Umbilical cord (tissue), 2 donors: ENCODE measurements at places on chromosomes 1 and 21.

DNA sequence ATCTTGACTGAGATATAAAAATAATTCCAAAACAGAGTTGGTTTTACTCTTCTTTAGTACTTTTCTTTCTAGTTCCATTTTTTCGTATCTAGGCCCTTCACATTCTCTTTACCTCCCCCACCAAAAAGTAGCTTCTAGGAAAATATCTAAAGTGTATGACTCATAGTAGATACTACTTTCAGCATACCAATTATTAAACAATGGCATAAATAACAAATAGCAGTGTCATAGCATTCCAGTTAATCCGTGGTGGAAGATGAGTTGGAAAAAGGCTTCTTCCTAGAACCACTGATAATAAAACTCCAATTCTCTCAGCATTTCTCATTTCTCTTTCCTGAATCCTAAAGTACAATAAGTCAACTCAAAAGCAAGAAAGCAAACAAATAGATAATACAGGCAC is 859.0 kb upstream of the B3GALT2 start:
- DNase-seq, result no peak

GRCh38 chr1:180504186-180504585 is 1.8 kb upstream of the ACBD6 start:
- no peak for DNase-seq

- DNase-seq, result no peak
Observed at GRCh38 chr21:24197923-24198322, 1409.4 kb downstream of the MRPL39 start.

DNA sequence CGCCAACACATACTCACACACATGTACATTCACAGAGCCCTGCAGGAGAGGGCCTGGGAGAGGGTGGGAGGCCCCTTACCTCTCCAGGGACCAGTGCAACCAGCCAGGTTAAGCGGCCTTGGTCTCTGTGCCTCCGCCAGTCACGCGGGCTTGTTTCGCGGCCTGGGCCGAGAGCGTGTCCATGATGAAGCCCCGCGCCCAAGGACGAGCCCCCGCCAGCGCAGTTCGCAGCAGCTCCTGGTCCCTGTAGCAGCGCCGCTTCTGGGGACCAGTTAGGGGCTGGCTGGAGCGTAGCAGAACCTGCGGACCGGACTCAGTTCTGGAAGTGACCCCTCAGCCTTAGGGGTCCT is 7.3 kb upstream of the FAM167B start:
- no peak for DNase-seq

DNA sequence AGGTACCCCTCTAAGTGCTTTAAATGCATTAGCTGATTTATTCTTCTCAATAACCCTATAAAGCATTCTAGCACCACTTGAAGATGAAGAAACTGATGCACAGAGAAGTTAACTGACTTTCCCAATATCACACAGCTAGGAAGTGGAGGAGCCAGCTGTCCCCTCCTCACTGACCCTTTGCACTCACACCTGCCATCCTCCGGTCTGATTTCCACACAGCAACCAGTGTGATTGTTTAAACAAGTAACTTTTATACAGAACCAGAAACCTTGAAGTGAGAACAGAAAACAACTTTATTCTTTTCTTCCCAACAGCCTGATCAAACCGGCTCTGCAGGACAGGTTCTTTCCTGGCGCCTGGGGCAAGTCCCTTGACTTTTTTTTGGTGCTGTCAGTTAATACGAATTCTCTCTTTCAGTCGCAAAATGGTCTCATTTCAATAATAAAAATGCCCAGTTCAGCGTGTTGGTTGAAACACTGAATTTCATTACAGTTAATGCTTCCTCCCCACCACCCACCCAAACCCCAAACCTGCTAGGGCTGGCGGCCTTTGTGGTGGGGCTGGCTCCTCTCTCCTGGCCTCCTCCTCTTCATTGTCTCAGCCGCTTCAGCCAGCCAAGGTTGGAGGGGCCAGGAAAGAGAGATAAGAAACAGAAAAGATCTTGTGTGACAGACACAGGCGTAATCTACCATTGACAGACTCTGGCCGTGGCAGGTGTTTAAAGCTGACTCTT is 26.4 kb upstream of the EEIG2 start:
- DNase-seq, result peak; percentile 42

- DNase-seq, result peak; percentile 19
Observed at GRCh38 chr1:167554028-167554779, 642 bp upstream of the CREG1 start.

DNA sequence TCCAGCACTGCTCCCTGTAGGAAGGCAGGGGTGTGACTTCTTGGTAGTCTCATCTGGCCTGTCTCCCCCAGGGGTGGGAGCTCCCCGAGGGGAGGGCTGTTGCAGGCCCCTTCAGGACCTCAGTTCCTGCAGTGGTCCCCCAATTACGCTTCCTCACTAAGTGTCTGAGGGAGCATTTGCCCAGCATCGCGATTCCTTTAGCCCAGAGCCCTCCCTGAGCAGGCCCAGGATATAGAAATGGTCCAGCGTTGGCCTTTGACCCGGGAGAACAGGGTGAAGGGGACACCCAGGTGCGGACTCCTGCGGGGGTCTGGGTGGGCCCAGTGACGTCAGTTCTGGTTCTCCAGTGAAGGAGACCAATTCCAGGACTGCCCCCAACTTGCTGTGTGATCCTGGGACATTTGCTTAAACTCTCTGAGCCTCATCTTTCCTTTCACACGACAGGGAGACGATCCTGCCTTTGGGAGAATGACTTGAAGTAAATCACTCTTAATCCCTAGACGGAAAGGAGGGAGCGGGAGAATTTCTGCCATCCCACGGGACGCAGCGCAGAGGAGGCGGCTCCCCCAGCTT is 32.6 kb upstream of the BTG2 start:
- DNase-seq, result no peak

DNA sequence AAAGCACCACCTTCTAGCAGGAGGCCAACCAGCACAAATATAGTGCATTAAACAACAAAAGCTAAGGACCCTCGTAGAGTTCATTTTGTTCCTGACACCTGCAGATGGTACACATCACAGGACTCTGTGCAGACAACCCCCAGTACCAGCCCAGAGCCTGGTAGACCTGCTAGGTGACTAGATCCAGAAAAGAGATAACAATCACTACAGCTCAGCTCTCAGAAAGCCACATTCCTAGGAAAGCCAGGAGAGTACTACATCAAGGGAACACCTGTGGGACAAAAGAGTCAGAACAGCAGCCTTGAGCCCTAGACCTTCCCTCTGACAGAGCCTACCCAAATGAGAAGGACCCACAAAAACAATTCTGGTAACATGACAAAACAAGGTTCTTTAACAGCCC is 344.7 kb upstream of the PTBP2 start:
- no peak for DNase-seq

DNA sequence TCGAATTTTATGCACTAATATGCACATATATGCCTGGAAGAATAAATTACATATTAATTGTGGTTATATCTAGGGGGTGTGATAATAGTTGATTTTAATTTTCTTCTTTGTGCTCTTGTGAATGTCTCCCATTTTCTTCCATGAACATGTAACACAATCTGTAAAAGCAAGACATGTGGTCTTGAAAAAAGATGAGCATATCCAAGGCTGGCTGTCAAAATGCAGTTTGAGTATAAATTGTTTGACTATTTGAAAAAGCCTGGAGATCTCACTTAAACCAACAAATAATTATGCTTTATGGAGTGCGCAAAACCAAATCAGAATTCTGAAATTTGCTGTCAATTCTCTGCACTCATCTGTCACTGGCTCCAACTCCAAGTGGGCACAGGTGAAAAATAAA is 143.9 kb downstream of the HMGB4 start:
- DNase-seq, result no peak

- peak; percentile 71 for DNase-seq
Observed at GRCh38 chr1:161994175-161994668, 29.4 kb downstream of the OLFML2B start.

GRCh38 chr1:218686258-218686657 is 341.1 kb downstream of the TGFB2 start:
- DNase-seq, result no peak

GRCh38 chr21:19523746-19524145 is 1120.2 kb upstream of the TMPRSS15 start:
- peak; percentile 89 for DNase-seq

DNA sequence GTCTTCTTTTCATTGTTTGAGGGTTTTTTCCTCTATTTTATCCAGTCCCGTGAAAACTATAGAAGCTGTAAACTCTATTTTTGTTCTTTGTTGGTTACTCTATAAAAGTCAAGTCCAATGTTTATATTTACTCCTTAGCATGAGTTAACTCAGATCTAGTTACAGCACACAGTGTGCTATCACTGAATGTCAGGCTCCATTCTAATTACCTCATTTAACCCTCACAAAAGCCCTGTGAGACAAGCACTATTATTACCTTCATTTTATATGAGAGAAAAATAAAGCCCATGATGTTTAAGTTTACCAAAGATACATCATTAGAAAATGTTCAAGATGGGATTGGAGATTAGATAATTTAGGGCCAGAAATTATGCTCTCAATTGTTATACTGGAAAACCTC is 251.4 kb upstream of the SNX7 start:
- DNase-seq, result no peak
